OCI-LY7 (cell line): ENCODE measurements at places on chromosomes 12 and 14. TPM values are rescaled to one million over a fixed set of nuclear protein-coding genes. Genes with fewer than 3 reads are reported as not detected.

GRCh38 chr12:107134558-107134957 is 41.2 kb upstream of the CRY1 start:
- DNase-seq: peak; percentile 24

DNA sequence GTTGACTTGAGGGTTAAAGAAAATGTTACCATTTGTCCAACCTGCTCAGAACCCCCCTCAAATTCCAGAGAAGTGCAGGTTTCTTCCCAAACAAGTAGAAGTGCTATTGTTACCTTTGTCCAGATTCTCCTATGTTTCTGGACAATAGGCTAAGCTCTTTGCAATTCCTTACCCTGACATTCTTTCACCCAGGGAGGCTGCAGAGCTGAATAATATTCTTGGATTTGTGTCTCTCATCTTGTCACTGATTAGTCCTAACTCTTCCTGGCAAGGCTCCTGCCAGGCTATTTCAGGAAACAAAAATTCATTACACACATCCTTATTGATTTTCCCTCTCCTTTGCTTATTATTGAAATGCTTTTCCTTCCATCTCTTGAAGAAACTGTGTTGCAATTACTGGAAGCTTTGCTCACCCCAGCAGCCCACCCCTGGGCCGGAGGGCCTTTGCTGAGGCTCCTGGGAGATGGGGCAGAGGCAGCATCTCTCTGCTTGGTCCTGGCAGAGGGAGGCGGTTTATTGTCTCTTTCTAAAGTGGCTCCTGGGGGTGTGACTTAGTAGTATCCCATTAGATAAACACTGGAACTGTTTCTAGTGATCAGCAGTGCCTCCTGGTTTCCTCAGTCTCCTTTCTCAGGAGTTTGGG is 207.5 kb upstream of the PELI2 start:
- no peak for DNase-seq

DNA sequence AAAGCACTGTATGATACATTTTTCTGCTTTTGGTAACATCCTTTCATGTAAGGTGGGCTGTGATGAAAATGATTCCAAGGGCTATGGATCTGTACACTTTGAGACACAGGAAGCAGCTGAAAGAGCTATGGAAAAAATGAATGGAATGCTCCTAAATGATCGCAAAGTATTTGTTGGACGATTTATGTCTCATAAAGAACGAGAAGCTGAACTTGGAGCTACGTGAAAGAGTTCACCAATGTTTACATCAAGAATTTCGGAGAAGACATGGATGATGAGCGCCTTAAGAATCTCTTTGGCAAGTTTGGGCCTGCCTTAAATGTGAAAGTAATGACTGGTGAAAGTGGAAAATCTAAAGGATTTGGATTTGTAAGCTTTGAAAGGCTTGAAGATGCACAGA is 22.1 kb upstream of the SRGAP1 start:
- no peak for DNase-seq

DNA sequence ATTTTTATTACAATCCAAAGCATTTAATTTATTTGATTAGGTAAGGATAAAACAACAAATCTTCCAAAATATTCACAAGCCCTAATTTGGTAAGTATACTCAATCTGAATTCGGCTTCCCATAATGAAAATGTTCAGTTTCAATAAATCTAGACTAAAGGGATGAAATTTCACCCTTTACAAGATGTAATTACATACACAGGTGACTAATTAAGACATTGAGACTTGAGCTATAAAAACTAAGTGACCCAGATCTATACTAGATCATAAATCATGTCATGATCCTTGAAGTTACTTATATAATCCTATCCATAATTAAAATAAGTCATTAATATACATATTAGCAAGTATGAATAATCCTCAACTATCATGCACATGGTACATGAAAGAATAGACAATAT is 36.6 kb downstream of the LRP6 start:
- DNase-seq: no peak

DNA sequence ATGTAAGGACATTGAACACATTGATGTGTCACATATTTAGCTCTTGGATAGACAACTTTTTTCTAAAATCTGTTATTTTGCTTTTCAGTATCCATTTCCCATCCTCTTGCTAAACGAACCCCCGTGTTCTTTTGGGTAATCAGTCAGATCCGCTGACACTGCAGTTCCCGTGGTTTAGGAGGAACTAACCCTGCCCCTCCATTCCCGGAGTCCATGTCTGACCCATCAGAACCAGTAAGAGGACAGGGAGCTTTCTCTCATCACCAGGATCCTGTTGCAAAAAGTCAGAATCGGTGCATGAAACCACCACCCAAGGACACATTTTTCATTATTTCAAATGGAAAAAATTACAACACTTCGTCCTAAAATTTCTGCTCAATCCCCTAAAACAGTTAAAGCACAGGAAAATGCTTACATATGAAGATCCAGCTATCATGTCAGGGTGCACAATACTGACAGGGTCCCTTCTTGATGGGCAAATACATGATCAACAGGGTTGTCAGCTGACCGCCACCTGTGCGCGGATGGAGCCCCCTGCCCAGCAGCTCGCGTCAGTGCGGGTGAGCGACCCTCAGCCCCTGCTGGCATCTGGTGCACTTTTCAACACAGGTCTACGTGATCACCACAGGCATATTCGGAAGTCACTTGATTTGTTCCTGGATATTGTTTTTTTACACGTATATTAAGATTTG is 276.8 kb downstream of the ADGRD1 start:
- no peak for DNase-seq

KLHL33 gene
- 0.09 and 0.11 TPM in 2 replicates for total RNA-seq

HHIPL1 gene
- total RNA-seq: 0.61 and 0.72 TPM in 2 replicates

GLIPR1L1 gene
- total RNA-seq: not detected in 2 replicates

KLRC4 gene
- total RNA-seq: 9.9 and 10.9 TPM in 2 replicates

TPPP2 gene
- total RNA-seq: not detected in 2 replicates
